Amygdala (tissue), 56 donors: ENCODE measurements at places on chromosomes 3 and 15.

DNA sequence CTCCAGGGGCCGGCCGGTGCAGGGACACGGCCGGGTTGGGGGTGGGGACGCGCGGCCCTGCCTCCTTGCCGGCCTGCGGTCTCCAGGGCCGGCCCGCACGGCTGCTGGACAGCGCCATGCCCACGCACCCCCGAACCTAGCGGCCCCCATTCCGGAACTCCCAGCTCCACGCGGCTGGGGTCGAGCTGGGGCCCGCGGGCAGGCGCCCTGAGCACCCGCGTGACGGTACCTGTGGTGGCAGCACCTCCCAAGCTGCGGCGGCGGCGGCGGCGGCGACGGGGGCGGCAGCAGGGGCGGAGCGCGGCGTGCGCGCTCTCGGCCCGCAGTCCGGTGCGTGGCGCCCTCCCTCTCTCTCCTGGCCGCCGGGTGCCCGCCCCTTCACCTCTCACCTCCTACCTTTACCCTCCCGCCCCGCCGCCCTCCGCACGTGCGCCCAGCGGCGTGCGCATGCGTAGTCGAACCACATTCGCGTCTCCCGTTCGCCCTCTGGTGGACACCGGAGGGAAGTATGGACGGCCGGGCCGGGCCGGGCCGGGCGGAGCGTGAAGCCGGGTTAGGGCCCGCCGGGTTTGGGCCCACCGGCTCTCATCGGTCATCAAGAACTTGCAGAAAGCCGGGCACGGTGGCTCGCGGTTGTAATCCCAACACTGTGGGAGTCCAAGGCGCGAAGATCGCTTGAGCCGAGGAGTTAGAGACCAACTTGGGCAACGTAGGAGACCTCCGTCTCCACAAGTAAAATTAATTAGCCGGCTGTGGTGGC is at the start of gene SCAP:
SCAP (minus strand) TSS at position 372 of the 760 bp plus-strand sequence. CDS start 32,948 bp downstream, outside the sequence.
- DNase-seq = peak; percentile 68

DNA sequence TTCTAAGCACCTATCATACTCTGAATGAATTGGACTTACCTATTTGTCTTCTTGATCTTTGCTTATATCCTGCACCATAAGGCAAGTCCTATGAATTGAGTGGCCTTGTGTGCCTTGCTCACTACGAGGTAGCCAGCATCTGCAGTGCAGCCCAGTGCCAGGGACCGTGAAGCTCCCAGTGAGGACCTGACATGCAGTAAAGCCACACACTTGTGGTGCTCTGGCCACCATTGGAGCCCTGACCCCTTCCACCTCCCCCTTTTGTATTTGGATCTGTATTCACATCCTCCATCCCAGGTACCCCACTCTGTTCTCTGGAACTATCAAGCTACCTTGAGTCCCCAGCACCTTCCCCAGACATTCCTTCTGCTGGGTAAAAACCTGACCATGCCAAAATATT is 52.1 kb downstream of the BSN start:
- DNase-seq = no peak

DNA sequence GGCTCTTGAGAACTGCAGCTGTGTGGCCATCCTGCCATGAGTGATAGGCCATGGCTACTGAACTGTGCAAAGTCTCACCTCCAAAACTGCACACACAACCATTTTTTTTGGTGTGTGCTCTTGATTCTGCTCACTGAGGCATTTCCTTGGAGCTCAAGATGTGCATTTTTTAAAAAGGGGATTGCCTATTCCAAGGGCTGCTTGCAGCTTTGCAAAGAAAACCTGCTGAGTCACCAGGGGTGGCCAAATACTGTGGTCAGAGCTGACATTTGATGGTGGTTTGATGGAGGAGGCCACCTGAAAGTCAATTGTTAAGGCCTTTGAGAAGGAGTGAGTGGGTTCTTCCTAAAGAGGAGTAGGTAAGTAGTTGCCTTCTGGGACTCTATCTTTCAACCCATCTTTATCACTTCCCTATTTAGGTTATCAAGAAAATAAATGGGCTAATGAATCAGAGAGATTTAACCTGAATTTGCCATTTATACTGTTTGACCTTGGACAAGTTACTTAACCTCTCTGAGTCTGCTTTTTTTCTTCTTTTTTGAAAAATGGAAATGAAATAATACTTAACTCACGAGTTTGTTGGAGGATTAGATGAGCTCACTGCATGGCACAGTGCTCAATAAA is 87.9 kb downstream of the CHST2 start:
- no peak for DNase-seq

GRCh38 chr3:3447641-3448040 is 268.1 kb upstream of the CRBN start:
- DNase-seq = no peak

DNA sequence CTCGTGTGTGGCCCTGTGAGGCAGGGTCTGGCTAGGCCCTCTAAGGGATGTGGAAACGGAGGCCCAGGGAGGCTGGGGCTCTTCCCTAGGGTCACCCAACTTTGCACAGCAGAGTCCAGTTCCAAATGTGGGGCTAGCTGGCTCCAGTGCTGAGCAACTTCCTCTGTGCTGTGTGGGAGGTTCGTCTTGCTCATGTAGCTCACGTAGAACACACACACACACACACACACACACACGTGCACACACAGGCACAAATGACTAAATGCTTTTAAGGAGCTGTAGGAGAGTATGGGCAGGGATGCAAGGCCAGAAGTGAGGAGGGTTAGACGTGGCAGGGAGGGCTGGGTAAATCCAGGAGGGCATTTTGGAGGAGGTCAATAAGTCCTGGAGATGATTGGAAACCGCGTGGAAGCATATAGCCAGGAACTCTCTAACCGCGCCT is 213.8 kb downstream of the RPLP1 start:
- DNase-seq = no peak

DNA sequence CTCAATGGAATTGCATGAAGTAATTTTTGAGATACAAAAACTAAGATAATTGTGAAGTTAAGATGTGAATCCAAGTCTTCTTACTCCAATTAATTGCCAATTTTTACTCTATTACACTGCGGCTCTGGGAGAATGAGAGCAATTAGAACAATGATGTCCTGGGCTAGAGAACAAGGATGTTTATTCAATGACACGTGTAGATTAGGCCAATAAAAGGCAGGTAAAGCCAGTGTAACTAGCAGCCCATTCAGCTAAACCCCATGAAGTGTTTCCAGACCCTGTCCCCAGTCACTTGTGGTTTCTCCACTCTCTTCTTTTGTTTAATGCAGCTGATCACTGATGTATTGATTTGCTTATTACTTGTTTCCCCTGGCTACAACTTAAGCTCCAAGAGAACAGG is 381.1 kb upstream of the ARHGEF26 start:
- DNase-seq = no peak

DNA sequence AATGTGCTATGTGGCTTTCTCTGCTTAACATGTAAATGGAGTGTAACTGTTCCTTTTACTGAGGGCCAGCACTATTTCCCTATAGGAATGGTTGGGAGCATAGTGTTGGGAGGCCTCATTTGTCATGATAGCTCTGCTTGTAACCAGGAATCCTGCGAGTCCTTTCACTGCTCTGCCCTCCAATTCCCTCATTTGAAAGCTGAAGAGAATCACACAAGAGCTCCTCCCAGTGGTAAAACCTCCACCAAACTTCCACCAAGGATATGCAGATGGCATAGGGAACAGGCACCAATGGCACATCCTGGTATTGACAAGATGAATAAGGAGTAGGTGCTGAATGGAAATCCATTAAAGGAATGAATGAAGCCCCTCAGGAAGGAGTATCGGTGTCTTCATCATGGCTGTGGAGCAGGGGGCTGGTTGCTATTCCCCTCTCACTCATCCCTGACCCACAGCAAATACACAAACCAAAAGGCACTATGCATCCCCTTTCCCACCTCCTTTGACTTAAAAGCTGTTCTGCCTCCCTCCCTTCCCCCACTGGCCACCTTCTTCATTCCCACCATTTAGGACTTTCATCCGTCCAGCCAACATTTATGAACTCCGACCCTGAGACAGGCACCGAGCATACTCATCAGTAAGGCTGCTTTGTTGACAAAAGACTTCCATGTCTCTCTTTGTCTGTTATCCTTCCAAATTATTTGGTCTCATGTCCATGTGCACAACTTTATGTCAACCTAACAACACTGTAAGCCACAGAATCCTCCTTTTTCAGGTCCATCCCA is 560.8 kb downstream of the FOXP1 start:
- no peak for DNase-seq

DNA sequence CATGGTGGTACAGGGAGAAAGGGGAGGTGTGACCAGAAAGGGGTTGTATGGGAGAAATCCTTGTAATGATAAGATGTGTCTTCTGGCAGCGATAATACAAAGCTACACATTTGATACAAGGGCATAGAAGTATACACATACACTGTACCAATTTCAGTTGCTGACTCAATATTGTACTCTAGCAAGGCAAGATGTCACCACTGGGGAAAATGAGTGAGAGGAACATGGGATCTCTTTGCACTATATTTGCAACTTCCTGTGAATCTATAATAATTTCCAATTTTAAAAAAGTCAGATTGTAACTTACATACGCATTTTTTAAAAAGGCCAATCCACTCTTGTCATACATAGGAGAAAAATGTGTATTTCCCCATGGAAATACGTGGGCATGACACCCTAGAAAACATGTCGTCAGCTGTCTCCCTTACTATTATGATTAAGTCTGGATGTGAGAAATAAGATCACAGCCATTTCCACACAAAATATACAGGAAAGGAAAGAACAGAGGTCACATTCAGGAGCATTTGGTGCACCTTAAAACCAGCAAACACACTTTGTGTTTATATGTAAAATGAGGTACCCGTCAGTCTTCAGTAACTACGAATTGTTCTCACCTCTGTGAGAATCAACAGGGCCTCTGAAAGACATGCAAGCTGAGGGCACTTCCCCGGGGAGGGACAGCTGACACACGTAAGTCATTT is 22.9 kb downstream of the PRR23E start:
- no peak for DNase-seq

DNA sequence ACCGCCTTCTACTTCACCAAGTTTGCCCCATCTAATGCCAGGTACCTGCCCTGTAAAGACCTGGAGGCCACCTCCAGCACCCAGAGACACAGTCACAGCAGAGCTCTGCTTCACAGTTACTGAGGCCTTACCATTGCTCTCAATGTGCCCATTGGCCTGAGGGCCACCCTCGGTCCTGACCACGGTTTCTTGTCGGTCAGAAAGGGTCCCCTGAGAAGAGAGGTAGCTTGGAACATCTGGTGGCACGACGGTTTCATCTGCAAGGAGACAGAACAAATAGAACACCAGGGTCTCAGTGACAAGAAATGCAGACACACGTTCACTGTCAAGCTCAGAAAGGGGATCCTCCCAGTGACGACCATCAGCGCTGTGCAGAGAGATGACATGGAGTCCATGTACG is 118.7 kb downstream of the LRIG1 start:
- no peak for DNase-seq

- DNase-seq = no peak
Measured at GRCh38 chr3:100185847-100186246, 71.5 kb upstream of the FILIP1L start.

DNA sequence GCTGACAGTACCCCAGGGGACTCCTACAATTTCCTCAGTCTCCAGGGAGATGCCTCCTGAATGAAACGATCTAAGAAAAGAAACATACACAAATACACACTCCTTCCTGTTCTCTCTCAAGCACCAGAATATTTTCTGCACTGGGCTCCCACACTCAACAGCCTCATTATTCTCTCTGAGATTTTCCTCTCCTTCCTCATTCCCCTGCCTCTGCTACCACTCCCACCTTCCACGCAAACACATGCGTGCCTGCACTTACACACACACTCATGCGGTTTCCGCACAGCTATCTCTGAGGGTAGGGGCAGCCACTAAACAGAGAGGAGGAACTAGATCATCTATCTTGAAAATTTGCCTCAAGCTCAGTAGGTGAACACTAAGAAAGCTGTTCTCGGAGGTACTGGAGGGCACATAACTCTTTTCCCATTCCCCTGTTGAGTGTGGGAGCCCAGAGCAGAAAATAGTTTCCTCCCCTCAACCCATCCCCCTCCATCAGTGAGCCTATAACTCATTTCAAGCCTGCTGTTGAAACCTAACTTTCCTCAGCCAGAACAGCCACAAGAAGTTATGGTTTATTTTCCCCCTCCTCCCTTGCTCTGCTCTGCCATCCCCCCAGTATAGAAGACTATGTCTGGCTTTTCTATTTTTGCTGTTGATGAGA is 30.5 kb upstream of the TIPARP start:
- no peak for DNase-seq

DNA sequence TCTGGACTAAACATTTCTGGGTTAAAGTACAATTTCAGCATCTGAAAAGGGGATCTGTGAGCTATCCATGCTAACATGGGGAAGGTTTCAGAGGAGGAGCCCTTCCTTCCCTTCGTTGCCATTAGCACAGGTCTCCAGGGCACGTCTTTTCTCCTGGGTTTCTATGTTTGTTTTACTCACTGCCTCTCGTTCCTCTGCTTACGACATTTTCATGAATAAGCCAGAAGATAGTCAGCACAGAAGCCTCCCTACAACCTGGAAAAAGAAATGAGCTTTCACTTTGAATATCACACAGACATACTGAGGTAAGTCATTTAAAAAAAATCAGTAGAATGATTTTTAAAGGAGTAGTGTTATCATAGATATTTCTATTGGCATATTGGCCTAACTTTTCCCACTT is 117.2 kb upstream of the KCNMB2 start:
- no peak for DNase-seq

- DNase-seq = no peak
Measured at GRCh38 chr3:114566162-114566755, 272.4 kb downstream of the TIGIT start.

DNA sequence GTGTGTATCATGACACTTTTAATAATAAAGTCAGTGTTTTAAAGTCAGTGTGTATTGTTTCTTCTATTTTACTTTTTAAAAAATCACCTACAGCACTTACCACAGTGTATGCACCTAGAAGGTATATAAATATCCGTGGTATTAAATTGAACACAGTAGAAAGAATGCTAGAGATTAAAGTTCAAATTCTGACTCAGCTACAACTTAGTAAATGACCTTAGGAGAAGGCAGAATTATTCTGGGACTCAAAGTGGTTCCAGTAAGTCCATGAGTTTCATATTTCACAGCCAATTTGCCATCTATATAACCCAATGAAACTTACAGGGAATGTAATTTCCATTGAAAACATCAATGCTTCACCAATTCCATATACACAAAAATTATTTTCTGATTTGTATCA is 52.7 kb upstream of the MAP4 start:
- no peak for DNase-seq

DNA sequence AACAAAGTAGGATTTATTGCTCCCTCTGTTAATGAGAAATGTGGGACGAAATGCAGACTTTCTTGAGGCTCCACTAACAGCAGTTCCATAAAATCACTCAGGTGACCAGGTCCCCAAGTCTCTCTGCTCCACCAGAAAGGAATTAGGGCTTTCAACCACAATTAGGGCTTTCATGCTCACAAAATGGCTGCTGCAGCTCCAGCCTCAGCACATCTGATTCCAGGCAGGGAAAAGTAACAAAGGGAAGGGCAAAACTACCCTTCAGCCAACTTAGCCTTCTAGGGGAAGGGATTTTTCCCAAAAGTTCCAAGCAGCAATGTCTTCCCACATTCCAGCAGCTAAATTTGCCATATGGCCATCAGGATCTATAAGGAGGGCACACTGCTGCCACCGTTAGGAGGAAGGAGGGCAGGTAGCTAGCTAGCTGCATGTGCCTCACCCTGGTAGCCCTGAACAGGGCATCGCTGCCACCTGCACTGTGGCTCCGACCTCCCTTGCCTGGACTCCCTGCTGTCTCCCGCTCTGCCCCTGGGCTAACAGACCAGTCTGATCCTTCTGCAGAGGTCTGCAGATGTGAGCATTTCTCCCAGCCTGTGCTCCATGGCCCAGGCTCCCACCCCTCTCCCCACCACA is 12.8 kb downstream of the CFAP100 start:
- no peak for DNase-seq
